ENCODE measurements at places on chromosomes 13 and 19.

- DNase-seq: no peak
Measured at GRCh38 chr13:41179593-41180250, 14.6 kb downstream of the KBTBD7 start.

DNA sequence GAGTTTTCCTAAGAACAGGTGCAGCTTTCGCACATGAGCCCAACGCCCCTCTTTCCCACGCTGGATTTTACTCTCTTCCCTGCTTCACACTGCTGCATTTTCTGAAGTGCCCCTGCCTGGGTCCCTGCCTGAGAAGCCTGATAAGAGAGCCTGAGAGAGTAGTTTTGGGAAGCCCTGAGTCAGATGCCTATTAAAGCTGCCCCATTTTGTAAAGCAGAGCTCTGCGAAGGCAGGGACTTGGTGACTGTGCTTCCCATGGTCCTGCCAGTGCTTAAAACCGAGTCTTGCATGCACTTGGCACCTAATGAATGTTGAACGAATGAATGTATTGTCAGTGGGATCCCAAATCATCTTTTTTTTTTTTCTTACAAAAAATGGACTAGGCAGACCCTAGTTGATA lies 18.2 kb downstream of the FGF9 start:
- no peak for DNase-seq

GRCh38 chr19:58315580-58315979 lies 10.4 kb downstream of the ERVK3-1 start:
- no peak for DNase-seq

DNA sequence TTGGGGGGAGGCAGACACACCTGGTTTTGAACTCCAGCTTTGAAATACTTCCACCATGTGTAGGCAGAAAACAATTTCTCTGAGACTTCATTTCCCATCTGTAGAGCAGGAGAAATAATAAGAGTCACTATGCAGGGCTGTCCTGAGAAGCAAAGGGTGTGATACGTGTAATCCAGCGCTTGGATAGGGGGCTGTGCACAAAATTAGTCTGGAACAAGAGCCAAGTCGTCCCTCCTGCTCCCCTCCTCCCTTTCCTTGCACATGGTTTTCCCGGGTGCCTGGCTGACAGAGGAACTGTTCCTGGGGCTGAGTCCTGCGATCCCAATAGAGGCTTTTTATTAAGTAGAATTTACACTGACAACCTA lies 29.6 kb upstream of the UBE2L5 start:
- no peak for DNase-seq

DNA sequence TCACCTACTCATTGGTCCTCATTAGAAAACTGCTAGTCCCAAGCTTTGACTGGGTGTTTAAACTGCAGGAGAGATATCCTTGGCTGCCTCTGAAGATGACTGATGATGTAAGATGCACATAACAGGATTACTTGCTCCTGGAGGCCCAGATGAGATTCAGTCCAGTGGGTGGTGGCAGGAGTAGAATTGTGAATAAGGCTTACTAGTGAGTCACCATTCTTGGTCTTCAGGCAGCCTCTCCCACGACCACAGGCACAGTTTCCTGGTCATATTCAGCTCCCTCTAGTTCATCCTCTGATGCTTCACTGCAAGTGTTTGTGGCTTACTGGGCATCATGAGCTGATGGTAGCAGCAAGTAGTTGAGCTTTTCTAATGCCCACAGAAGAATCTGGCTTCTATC lies 12.1 kb downstream of the SERTM1 start:
- DNase-seq: no peak

DNA sequence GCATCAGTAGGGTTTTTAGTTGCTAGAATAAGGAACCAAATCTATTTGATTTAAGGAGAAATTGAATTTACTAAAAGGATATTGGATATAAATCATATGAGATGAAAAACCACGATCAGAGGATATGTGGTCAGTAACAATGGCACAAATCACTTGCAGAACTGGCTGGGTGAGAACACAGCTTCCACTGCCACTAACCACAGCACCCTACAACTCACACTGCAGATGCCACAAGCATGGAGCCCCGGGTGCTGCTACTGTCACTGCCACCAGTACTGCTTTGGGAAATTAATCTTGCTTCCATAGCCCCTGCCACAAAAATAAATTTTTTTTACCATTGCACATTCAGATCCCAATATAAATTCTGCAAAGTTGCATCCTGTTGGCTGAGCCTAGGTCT lies 40.6 kb upstream of the KLF12 start:
- no peak for DNase-seq
